Colonic mucosa (tissue), 4 donors: ENCODE measurements at places on chromosomes 5 and 9.

- no peak for DNase-seq
Measured at GRCh38 chr5:5793242-5794117, 371.0 kb downstream of the ICE1 start.

DNA sequence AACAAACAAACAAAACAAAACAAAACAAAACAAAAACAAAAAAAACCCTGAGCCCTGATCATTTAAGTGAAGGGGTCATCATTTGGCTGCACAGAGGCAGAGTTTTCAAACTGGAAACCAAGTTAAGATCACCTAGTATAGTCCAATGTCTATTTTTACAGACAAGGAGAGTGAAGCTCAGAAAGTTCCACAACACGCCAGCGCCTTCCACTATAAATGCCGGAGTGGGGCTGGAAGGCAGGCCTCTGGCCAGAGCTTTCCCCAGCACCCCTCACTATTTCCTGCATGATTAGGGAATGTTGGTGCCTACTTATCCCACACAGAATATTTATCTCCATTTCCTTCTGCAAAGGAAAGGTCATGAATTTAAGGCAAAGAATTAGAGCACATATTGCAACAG, 319.7 kb upstream of the WWC1 start:
- no peak for DNase-seq

DNA sequence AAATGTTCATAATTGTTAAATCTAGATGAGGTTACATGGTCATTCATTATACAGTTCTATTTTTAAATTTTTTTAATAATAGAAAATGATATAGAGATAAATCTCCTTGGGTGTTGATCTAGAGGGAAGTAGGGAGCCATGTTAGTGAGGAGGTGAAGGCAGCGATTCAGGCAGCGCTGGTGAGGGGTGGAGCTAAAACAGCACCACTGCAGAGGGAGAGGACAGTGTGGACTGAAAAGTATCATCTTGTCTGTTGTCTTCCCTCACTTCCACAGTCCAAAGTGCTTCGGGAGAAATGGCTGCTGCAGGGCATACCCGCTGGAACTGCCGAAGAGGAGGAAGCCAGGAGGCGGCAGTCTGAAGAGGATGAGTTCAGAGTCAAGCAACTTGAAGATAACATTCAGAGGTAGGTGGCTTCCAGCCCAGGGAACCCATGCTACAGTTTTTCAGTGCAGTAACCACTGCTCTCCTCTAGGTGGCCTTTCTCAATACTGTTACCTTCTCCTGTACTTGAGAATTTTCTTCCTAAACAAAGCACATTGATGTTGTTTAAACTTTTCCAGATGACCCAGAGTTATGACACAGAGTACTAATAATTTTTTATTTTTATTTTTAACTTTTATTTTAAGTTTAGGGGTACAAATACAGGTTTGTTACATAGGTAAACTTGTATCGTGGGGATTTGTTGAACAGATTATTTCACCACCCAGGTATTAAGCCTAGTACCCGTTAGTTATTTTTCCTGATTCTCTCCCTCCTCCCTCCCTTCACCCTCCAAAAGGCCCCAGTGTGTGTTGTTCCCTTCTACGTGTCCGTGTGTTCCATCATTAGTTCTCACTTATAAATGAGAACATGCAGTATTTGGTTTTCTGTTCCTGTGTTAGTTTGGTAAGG, 100.5 kb downstream of the PALM2AKAP2 start:
- no peak for DNase-seq

- peak; percentile 63 for DNase-seq
Measured at GRCh38 chr9:133935328-133936005, 56.7 kb downstream of the VAV2 start.

DNA sequence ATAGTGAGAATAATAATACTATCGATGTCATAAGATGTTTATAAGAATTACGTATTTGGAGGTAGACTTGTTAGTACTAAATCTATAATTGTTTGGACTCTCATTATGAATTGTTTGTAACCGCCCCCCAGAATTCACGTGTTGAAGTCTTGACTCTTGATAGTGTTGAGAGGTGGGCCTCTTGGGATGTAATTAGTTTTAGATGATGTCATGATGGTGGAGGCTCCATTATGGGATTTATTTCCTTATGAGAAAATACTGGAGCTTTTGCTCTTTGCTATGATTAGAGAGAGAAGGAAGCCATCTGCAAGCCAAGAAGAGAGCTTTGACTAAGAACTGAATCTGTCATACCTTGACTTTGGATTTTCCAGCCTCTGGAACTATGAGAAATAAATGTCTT, 142.2 kb downstream of the PRDM9 start:
- no peak for DNase-seq

DNA sequence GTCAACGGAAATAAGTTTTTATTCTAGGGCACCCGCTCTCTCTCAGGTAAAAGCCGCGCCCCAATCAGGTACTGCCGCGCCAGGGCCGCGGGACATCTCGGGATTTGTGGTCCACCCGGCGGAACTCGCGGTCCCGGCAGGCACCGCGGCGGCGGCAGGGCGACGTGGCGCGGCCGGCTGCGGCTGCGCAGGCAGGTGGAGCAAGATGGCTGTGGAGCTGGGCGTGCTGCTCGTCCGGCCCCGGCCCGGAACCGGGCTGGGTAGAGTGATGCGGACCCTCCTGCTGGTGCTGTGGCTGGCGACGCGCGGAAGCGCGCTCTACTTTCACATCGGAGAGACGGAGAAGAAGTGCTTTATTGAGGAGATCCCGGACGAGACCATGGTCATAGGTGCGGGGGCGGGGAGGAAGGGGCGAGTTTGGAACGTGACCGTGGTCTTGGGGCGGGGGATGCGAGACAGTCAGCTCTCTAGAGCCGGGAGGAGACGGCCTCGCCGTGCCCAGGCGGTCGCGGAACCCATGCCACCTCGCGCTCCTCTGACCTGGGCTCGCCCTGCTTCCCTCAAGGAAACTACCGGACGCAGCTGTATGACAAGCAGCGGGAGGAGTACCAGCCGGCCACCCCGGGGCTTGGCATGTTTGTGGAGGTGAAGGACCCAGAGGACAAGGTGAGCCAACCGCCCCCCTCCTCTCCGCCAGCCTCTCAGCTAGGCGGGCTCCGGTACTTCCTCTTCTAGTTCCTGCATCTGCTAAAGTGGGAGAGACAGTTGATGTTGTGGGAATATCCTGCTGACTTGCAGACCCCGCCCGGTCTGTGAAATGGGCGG, at the start of gene TMED9:
TSS of gene TMED9 (plus strand) at position 194 of the 825 bp plus-strand sequence. CDS start at position 206, 12 bp downstream.
- DNase-seq = peak; percentile 90

DNA sequence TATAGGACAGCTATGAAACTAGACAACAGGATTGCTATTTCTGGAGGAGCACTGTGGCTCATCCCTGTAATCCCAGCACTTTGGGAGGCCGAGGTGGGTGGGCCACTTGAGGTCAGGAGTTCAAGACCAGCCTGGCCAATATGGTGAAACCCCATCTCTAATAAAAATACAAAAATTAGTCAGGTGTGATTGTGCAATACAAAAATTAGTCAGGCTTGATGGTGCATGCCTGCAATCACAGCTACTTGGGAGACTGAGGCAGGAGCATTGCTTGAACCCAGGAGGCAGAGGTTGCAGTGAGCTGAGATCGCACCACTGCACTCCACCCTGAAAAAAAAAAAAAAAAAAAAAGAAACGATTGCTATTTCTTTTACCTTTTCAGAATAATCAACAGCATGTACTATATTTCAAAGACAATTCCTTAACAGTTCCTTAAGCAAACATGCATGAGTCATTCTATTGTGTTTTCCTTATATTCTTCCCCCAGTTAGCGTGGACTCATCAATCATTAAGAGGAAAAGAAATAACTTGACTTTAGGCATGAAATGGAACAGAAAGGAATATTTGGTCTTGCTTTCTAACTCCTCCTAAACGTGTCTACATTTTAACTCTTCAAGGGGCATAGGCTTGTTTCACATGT, 162.6 kb downstream of the TAF11L14 start:
- no peak for DNase-seq

DNA sequence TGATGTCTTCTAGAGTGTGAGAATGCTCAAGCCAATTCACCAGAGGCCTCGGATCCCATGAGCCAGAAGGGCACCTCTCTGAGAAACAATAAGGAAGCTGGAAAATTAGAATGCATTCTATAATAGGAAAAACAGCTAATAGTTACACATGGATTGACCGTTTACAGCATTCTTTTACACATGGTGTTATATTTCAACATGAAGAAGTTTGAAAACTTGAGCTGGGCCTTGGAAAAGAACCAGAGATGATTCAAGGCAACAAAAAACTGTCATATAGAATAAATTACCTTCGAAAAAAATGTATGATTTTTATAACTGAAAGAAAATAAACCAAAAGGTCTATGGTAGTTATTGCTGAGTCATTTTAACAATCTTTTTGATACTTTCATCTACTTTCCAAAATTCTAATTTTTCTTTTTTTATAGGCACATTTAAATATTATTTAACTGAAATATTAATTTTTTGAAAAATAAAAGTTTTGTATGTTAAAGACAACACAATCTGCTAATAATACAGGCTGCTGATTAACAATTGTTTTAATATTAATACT, 6.2 kb downstream of the SH3TC2 start:
- DNase-seq = no peak

- DNase-seq = peak; percentile 31
Measured at GRCh38 chr5:149212198-149212951, 59.3 kb upstream of the AFAP1L1 start.

DNA sequence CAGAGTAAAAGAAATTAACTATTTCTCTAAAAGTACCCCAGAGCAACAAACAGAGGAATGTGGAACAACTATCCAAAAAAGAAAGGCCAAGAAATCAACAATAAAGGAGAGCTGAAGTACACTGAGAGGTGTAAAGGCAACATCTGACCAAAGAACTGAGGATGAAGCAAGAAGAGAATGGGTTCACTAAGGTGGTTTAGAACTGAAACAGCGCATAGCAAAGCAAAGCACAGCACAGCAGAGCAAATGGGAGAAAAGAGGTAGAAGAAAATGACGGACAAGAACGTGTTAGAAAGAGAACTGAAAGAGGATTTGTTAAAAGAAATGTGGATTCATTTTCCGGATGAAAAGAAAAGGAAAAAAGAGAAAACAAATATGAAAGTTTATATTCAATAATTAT, 25.8 kb downstream of the RFX3 start:
- DNase-seq = no peak

DNA sequence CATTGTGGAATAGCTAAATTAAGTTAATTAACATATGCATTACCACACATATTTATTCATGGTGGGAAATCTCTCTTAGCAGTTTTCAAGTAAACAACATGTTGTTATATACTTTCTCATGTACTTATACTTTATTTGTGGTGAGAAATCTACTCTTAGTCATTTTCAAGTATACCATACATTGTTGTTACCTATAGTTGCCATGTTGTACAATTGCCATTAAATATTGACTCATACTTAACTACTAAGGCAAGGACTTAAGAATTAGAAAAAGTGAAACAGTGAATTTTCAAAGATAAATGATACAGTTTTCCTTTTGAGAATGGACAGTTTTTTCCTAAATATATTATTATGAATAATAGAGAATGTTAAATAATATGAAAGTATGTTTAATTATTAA, 27.7 kb downstream of the UGCG start:
- DNase-seq = no peak

DNA sequence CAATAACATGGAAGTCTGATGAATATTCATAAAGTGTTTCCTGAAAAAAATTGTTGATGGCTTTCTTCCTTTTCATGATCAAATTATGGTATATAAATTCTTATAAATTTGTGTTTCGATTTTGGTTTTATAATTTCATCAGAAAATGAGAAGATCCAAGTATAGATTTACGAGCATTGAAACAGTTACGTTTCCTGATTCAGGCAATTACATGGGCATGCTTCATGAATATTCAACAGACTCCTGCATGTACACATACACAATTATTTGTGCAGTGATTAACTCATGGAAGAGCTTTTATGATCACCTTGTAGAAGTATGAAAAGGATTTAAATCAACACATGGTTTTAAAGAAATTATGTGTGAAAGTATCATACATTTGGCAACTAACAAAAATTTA, 136.7 kb downstream of the MPDZ start:
- no peak for DNase-seq

GRCh38 chr9:112555101-112555643, 68.5 kb downstream of the KIAA1958 start:
- no peak for DNase-seq

DNA sequence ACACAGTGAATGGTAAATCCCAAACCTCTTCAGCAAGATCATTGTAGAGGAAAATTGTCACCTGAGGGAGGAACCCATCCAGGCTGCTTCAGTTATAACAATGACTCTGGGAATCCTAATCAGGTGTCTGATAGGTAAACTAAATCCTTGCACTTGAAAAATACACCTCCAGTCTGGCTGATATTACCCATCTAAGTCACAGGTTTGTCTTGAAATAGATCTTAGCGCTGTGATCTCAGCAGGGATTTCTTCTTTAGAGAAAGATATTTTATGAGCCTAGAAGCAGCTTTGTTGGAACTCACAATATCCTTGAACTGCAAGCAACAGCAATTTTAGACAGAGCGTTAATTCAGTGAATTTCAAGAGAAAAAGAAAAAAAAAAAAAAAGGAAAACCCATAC, 149.7 kb downstream of the SGCD start:
- no peak for DNase-seq

GRCh38 chr9:109442716-109443115, 55.4 kb downstream of the PTPN3 start:
- DNase-seq = no peak

DNA sequence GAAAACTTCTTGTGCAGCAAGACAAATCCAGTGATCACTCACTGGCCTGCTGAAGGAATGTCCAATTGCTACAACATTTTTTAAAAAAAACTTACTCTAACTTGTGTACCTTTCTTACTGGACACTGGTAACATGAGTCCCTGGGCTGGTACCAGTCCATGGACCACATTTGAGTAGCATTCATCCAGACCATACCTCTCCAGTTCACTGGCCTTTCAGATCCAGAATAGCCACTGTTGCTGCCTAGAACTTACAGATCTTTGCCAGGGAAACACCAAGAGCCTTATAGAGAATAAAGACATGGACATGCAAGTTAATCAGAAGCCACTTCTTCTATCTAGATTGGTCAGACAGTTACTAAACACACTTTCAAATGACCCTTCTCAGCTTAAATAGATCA, 185.3 kb downstream of the TLE4 start:
- DNase-seq = no peak

DNA sequence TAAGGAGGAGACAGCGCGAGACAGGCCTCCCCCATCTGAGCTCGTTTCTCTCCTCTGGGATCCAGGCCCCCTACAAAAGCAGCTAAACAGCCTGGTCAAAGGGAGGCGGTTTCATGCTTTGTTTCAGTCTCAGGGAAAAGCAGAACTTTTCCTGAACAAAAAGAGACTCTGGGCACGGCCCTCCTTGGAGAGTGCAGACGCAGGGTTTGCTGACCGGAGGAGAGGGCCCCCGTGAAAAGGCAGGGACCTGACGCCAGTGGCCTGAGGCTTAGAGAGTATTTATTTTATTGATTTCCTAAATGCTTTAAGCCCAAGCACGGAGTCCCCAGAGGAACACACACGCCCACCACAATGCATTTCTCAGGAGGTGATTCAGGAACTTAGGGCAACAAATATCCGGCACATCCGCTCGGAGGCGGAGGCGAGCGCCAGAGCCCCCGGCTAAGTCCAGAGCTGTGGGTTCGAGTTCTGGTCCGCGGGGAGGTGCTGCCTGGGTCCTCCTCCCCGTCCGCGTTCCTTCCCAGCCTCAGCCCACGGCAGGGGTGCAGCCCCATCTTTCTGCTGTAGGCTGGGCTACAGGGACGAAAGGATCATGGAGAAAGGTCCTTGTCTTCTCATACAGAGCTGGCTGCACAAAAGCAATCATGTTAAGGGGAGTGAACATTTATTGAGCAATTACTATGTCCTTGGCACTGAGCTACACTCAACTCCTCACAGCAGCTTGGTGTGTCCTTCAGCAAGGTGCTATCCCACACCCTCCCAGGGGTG, 40.0 kb downstream of the PTGES start:
- DNase-seq = no peak

- no peak for DNase-seq
Measured at GRCh38 chr5:440401-441201, 2.4 kb upstream of the EXOC3 start.

- no peak for DNase-seq
Measured at GRCh38 chr5:58505971-58506640, 14.9 kb downstream of the GAPT start.
